ENCODE measurements at places on chromosomes 5 and 9.

- no peak for DNase-seq
These were observed 49.2 kb downstream of the TMEM174 start for GRCh38 chr5:73222173-73222572.

- no peak for DNase-seq
These were observed 42.3 kb downstream of the CAMK4 start for GRCh38 chr5:111266491-111266890.

- DNase-seq, result no peak
These were observed 3.9 kb downstream of the ALAD start for GRCh38 chr9:113397203-113397631.

GRCh38 chr5:164002628-164003027 lies 497.2 kb downstream of the MAT2B start:
- no peak for DNase-seq

GRCh38 chr5:137136991-137137632 lies 362.0 kb downstream of the SPOCK1 start:
- no peak for DNase-seq

Measured in left forelimb (tissue), 1 donor.